ENCODE measurements at places on chromosomes 16 and 17.
A peak's percentile ranks its signal among the peaks of the same experiment; 100 is the strongest.

DNA sequence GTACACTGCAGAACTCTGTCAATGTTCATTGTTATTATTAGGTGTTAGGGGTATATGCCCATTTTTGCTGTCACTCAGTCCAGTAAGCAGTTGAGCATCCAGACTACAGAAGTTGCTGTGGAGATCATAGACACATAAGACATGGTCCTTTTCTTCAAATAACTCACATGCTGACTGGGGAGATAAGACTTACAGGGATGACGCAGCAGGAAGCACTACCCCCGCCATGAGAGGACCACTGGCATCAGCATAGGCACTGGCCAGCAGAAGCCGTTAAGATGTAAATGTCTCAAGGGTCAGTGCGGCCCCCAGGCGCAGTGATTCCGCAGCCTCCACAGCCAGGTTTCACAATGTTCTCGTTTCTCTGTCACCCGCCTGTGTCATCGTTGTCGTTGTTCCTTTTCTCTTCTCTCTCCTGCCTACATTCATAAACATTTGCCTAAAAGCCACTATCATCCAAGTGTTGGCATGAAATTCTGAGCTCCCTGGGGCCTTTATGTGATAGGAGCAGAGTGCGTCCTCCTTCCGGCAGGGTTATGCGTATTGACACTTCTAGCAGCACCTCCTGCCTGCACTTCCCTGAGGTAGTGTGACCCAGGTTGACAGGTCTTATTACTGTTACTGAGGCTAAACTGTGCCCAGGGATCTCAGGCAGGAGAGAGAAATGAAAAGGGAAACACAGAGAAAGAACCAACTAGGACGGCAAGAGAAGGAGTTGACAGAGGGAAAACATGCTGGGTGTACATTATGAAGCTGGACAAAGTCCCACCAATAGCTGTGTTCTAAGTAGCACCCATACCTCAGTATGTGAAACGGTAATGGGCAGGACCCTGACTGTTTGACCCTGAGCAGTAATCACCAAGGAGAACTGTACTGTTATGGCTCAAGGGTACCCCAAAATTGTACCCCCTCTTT lies 17.9 kb downstream of the TANGO6 start:
- no peak for DNase-seq

- no peak for DNase-seq
Measured at GRCh38 chr17:64460955-64461354, 12.0 kb downstream of the MILR1 start.

GRCh38 chr17:59149841-59150511 lies 5.0 kb downstream of the SKA2 start:
- DNase-seq, result no peak

DNA sequence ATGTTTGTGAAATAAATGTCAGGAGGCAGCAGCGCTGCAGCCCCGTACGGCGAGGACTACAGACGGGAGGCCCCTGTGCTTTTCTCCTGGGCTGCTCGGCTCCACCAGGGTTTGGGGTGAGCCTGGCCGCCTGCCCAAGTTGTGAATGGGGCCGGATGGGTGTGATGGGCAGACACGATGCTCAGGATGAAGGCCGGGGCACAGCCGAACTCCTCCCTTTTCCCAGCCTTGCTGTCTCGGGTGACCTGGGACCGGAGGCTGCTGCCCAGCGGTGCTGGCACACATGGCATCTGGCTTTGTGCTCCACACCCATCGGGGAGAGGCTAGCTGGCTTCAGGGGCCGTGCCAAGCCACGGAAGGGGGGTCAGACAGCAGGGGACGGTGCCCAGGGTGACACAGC lies 34.2 kb upstream of the ZFPM1 start:
- no peak for DNase-seq

DNA sequence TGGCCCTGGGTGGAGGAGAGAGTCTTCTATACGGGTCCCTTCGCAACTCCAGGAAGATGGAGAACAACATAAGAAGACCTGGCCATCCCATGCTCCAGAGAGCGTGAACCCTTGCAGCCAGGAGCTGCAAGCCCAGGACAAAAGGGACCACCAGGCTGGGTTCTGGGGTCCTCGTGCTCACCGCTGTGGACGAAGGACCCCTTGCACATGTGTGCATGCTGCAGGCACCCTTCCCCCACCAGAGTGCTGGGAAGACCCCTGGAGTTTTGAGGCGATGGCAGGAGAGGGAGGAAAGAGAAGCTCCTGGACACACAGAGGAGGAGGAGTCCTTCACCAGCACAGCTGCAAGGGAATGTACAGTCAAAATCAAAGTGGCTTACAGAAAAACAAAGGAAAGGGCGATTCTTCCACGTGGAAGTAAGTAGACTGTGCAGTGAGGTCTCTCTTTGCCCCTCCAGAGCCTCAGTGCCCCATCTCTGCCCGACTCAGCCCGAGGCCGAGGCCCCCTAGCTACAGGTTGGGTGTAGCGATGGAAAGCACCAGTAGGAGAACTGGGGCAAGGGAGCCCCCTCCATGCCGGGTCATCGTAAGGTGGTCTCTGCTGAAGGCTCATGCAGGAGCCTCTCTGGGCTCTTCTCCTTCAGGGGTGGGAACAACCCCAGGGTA lies 51.3 kb downstream of the PIMREG start:
- DNase-seq, result no peak

GRCh38 chr17:38741921-38742410 lies 6.2 kb downstream of the PCGF2 start:
- DNase-seq, result no peak

GRCh38 chr17:6780001-6780400 lies 4.0 kb downstream of the FBXO39 start:
- no peak for DNase-seq

DNA sequence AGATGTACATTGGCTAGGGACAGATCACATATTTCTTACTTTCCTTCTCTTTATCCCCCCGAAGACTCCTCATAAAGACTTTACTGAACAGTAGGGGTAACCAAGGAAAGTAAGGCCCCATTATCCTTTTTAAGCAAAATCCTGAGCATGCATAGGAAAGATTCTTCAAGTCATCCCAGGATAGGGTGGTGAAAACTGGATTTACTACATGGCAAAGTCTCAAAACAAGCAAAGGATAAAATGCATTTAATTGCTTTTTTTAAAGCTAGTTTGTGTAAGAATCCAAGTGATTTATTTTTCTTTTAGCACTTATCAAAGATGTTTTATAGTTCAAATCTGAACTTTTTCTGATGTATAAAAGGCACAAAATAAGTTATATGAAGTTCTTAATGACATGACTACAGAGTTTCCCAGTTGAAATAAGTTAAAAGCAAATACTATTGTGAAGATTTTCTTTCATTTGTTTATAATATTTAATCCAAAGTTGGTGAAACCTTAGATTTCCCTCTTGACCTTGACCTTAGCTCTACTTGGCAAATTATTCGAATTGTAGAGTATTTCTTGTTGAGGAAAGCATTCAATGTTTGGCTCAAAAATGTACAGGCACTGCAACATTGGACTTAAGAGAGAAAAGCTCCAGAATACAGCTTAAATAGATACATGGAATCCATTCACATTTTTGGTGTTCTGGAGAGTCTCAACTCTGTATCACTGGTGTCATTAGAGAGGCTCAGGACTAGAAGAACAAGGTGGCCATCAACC lies 104.3 kb downstream of the ABCA8 start:
- DNase-seq, result no peak

GRCh38 chr17:75737133-75737962 lies 16.1 kb downstream of the ITGB4 start:
- no peak for DNase-seq

- peak; percentile 88 for DNase-seq
Measured at GRCh38 chr16:1331712-1332617, 1.5 kb upstream of the BAIAP3 start.

DNA sequence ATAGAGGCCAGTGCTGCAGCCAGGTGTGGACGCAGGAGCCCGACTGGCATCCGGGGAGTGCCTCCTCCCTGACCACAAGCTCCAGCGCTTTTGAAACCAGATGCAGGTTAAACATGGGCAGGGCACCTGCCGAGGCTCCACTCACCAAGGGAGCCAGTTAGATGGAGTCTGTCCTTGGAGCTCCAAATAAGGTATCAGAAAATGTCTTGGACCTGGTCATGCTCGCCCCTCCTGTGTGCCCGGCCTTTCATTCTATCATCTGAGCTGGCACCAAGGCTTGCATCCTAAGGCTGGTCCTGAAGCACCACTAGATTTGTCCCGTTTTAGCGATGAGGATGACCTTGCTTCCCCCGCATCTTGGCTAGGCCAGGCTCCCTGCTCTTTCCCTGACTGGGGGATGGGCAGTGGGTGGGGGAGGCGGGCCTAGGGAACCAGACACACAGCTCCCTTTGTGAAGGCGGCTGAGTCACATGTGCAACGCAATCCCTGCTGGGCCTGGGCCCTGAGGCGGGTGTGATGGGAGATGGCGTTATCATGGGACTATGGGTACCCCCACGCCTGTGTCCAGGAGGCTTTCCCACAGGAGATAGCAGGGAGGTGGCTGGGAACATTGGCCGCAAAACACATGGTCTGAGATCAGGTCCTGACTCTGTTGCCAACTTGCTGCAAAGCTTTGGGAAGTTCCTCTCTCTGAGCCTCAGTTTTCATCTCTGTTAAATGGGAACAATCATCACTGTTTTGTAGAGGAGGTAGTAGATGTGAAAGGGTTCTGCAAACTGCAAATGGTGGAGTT lies 5.0 kb upstream of the ADGRG1 start:
- DNase-seq, result no peak

- DNase-seq, result no peak
Measured at GRCh38 chr16:28538733-28539596, at the start of gene NUPR1. TSS of gene NUPR1 (minus strand) at chr16:28538974. CDS start at chr16:28538907, 67 bp downstream.

DNA sequence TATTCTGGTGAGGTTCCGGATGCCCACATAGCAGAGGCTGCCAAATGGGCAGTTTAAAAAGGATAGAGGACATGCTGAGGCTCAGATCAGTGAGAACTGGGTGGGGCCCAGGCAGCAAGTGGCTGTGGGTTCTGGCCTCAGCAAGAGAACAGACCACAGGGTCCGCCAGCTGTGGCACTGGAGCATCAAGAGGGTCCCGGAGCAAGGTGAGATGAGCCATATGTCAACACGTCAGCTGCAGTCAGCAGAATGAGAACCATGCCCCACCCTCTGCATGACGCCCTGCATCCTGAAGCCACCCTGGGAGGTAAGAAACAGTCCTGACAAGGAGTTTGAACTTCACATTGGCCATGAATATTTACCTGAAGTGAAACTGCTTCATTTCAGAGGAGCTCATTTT lies 20.1 kb upstream of the CCL5 start:
- DNase-seq, result no peak

DNA sequence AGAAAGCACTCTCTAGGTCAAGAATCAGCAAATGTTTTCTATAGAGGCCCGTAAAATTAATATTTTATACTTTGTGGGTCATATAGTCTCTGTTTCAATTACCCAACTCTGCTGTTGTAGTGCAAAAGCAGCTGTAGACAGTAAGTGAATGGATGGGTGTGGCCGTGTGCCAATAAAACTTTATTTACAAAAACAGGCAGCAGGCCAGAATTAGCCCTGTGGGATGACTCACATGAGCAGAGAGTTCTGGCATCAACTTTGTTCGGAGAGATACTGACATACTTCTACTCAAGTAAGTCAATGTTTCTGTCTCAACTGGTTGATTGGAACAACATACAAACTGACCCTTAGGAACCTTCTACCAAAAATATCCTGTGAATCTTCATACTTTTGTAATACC lies 616.2 kb downstream of the MAF start:
- no peak for DNase-seq

DNA sequence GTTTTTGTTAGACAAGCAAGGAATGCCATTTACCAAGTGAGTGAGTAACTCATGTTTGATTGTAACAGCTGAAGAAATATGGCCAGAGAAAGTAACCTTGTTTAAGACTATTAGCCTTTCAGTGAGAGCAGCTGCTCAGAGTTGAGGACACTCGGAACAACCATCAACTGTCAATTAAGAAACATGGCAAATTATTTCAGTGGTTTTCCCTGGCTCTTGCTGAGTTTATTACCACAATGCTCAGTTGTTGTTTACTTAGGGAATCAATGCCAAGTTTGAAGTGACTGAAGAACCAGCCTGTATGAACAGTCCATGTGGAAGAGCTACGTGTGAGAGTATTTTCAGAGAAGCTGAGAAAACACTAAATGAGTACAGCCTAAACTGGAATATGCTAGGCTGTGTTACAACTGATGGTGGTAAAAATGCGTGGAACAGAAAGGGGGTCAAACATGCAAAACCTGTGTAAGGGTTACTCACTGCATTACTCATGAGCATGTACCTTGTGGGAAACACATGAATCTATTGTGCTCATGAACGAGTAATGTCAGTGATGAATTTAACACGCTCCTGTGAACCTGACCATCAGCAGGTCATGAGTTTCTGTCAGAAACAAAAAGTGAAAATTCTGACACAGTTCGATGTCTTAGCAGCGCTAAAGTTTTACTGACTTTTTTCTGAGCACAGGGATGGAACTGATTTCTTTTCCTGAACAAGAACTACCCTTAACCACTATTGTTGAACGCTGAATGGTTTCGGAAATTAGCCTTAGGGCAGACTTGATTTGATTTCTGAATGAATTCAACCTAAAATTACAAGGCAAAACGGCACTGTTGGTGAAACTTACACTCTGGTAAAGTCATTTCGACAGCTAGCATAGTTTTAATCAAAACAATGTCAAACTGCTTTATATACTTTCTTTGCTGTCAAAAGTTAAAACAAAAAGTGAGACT lies 33.5 kb downstream of the GNA13 start:
- peak; percentile 76 for DNase-seq

DNA sequence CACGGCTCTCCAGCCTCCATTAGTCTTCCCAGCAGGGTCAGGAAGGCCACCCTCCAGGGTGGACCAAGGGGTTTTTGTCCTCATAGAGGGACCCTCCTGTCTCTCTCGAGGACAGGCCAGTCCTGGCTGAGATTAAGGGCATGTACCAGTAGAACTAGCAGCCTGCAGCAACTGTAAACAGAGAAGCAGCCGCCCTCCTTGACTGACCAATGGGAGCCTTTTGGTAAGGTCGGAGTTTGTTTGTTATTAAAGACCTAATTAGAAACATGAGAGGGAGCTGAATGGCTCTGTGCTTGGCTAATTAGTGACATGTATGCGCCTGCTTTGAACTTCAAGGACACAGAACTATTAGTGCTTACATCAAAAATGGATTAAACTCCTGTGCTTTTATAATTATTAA lies 80.0 kb downstream of the CCDC182 start:
- DNase-seq, result no peak

GRCh38 chr17:47993964-47994363 lies 23.1 kb downstream of the CDK5RAP3 start:
- DNase-seq, result no peak

- no peak for DNase-seq
Measured at GRCh38 chr17:55926276-55926990, 175.6 kb downstream of the PCTP start.

GRCh38 chr16:14302399-14303181 lies 231.5 kb downstream of the MRTFB start:
- peak; percentile 50 for DNase-seq

DNA sequence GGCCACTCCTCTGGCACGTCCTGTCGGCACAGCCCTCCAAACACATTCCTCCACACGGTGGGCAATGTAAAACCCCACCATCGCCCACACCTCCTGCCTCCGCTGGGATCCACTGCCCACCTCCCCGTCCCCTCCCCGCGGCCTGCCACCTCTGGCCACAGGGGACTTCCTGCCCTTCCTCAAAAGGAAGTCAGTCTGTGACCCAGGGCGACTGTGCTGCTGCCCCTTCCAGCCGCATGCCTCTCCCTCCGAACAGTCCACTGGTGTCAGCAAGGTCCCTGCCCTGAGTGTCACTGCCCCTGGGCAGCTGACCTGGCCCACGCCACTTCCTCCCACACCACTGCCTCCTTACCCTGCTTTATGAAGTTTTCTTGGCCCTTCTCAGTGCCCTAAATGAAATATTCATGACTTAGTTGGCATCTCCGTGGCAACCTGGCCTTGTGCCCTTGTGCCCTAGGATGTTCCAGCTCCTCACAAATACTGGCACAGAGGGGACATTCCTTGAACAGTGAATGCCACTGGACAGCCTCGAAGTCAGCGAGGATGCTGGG lies 2.0 kb downstream of the PLD6 start:
- no peak for DNase-seq

GRCh38 chr17:53088481-53088880 lies 734.2 kb upstream of the KIF2B start:
- no peak for DNase-seq

Data from GM10248 (cell line).